ENCODE measurements at places on chromosomes 2 and 18.

DNA sequence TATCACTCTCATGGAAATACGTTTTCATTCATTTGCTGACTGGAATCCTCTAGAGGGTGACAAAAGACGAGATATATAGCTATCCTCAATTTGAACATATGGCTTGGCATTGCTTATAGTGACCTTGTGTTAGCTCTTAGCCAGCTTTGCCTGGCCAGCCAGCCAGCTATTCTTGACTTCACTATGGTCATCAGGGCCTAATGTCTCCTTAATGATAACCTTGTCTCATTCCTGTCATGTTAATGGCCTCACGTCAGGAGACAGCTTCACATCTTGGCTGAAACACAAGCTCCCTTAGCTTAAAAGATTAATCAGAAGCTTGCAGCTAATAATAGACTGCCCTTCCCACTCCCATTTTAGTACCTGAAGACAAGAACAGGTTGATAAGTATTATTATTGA lies 1517.5 kb upstream of the PIK3C3 start:
- no peak for DNase-seq

DNA sequence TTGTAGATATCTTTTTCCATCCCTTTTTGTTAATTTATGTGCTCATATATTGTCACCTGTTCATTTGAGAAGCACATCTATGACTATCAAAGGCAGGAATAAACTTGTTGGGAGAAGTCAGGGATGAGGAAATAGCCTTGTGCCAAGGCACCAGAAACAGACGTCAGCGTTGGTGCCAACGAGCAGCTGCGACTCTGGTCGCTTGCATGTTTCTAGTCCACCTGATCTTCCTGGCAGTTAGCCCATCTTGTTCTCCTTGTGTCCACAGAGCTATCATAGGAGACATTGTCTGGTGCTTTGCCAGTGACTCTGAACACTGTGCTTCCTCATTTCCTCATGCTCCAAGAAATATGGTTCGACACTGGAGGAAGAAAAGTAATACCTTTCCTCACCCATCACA lies 374.4 kb downstream of the PTPRM start:
- DNase-seq: no peak

GRCh38 chr2:109062859-109063700 lies 65.9 kb upstream of the SH3RF3 start:
- DNase-seq: no peak

GRCh38 chr2:104584393-104584792 lies 269.5 kb upstream of the POU3F3 start:
- DNase-seq: no peak

DNA sequence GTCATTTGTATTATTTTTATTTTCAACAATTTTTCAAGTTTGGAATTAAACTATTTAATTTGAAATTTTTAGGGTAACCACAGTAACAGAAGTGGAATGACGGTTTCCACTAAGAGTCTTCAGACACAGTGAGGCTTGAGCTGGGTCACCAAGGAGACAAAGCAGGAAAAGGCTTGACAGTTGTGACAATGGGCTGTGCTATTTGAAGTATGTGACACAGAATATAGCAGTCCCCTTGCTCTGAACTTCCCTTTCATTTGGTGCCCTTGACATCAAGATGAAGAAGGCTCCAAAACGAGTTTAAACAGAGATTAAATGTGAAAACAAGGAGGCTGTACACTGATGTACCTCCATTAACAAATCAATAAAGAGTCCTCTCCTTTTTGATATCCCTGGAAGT lies 265.4 kb upstream of the DLGAP1 start:
- DNase-seq: no peak

- DNase-seq: no peak
Measured at GRCh38 chr2:64284751-64285150, 140.5 kb upstream of the PELI1 start.

DNA sequence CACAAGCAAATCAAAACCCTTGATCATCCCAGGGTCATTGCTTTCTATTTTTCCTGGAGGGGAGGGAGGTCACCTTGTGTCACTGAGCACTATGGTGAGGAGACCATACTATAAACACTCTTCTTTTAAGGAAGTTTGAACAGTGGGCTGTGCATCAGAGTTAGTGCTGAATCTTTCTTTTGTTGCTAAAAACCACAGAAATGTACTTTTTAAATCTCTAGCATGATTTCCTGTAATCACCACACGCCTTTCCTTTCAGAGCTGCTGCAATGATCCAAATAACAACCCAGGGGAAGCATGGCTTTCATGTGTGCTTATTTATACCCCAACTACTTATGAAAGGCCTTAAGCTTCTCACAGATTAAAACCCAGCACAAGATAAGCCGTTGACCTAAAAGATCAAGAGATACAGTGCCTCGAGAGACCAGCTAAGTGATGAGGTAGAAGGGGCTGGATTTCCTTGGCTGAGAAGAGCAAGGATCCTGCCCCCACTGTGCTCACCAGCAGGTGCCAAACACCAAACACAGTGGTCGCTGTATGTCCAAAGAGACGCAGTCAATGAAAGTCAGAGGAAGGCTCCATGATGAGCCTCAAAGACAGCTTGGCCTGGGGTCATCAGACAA lies 34.7 kb downstream of the TRABD2A start:
- DNase-seq: no peak

- DNase-seq: no peak
Measured at GRCh38 chr2:234345921-234346320, 151.0 kb downstream of the ARL4C start.

DNA sequence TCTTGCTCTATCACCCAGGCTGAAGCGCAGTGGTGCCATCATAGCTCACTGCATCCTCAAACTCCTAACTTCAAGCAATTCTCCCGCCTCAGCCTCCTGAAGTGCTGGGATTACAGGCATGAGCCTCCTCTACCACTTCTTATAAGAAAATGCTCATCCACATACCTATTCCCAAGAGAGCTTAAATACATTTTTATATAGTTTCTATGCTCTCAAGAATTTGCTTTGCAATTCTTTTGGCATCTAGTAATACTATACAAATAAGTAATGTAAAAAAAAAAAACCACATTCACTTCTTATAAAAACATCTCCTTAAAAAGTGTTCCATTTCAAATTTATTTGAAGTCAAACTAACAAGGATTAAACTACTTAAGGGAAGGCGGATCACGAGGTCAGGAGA lies 197.3 kb downstream of the DNAH7 start:
- no peak for DNase-seq

- DNase-seq: no peak
Measured at GRCh38 chr2:114724454-114724853, 282.0 kb downstream of the DPP10 start.

DNA sequence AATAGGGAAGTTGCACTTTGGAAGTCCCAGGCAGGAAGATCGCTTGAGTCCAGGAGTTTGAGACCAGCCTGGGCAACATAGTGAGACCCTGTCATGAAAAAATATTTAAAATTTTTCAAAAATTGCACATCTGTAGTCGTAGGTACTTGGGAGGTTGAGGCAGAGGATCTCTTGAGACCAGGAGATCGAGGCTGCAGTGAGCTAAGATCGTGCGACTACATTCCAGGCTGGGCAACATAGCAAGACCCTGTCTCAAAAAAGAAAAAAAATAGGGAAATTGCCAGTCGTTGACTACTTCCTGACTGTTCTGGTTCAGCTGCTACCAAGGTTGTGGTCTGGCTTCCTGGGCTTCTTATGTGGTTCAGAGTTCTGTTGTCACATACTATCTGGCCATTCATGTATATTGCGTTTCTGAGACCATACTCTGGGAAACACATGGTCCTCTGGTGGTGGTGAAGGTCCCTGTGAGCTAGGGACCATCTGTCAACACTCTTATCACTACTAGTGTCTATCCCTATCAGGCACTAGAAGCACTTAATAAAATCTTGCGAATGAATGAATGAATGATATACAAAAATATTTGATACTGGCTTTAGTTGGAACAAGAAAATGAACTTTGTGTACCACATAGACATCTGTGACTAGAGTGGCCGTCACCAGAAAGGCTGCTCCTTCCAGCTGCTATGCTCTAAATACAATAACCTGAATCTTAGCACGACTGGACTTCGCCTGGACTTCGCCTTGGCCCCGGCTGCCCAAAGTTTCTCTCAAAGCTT lies 861 bp upstream of the KLHL23 start:
- DNase-seq: no peak

GRCh38 chr2:21330786-21331391 lies 207.1 kb downstream of the TDRD15 start:
- DNase-seq: no peak

GRCh38 chr18:76467371-76468190 lies 27.5 kb downstream of the ZNF516 start:
- no peak for DNase-seq

DNA sequence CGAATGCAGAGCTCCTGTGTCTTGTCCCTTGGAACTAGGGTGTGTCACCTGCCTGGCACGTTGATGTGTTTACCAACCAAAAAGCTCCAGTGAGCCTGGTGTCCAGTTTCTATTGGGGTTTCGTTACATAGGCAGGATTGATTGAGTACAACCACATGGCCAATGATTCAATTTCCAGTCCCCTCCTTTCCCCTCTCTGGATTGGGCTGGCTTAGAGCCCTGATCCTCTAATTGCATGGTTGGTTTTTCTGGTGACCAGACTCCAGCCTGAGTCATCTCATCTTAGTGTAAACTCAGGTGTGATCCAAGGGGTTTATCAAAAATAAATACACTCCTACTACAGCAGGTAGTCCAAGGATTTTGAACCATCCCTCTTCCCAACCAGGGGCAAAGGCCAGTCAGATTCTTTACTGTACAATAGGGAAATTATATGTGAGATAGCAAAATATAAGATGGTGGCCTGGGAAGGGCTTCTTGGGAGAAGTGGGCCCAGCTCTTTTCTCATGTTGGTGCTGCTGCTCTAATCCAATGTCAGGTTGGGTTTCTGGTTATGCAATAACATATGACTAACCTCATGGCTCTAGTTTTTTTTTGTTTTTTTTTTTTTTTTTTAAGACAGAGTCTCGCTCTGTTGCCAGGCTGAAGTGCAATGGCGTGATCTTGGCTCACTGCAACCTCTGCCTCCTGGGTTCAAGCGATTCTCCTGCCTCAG lies 64.7 kb upstream of the MGAT5 start:
- DNase-seq: no peak

GRCh38 chr2:25651782-25652455 lies 21.5 kb downstream of the DTNB start:
- DNase-seq: no peak

- no peak for DNase-seq
Measured at GRCh38 chr2:71922499-71923142, 225.0 kb downstream of the CYP26B1 start.

DNA sequence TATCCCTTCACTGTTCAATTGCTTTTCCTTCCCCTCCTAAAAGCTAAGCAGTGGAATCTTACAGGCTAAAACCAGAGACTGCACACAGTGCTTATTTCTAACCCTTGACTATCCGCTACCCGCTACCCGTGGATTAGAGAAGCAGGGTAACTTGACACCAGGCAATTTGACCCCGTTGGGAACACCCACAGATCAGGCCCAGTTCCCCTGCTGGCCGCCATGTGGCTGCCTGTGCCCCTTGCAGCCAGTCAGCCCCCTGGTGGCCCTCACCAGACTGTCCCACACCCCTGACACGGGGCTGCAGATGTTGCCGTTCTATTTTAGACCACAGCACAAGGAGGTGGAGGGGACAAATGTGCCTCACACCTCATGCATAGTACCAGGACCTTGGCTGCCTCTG lies 74.8 kb downstream of the TXNL1 start:
- DNase-seq: no peak

DNA sequence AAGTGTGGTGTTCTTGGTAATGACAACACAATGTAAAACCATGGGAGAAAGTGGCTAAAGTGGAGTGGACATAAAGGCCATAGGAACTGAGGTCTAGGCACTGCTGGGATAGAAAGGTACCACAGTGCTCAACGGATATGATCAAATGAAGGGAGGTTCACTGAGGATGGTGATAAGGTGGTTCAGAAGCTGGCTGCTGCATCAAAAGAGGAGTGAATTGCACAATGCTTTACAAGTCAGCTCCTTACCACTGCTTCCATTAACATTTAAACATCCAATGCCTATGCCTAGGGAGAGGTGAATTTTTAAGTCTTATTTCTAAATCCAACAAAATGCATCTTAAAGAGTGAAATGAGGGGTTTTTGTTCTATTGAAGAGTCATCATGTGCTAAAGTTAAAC lies 100.1 kb upstream of the ITGB6 start:
- no peak for DNase-seq

GRCh38 chr2:114651933-114652332 lies 209.5 kb downstream of the DPP10 start:
- no peak for DNase-seq

- no peak for DNase-seq
Measured at GRCh38 chr18:28212060-28212459, 35.1 kb upstream of the CDH2 start.

GRCh38 chr18:39051013-39051412 lies 1485.4 kb upstream of the CELF4 start:
- DNase-seq: no peak

- no peak for DNase-seq
Measured at GRCh38 chr2:146820672-146821071, 1024.2 kb upstream of the ACVR2A start.

DNA sequence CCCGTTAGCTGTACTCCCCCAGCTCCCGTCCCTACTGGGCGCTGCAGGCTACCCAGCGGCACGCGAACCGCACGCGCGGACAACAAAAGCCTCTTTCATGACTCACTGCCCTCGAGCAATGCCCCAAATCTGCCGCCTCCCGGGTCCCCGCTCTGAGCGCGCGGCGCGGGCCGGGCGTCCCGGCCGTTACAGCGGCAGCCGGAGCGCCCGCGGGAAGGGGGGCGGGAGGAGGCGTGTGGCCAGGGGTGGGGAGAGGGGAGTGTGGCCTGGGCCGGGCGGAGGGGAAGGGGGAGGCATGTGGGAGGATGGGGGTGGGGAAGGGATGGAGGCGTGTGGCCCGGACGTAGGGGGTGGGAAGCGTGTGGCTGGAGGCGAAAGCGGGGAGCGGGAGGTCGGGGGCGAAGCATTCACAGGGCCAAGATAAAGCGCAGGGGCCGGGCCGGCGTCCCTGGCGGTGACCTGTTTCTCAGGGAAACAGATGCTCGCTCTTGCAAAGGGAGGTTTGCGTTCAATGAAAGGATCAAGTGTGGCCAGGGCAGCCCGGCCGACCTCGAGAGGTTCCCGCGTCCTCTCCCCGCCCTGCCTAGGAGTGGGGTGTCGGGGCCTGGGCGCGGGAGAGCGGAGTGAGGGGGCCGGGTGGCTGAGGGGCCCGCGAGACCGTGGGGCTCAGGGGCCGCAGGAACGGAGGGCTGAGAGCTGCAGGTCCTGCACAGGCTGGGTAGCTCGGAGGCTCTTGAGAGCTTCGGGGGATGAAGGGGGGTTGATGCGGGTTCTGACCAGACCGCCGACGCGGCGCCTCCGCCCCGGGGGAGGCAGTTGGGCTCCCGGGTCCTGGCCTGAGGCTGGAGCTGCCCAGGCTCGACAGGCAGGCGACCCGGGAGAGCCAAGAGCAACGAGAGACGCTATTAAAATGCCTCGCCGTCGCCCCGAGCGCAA lies 3.5 kb upstream of the NEUROD1 start:
- DNase-seq: no peak
